ENCODE measurements at places on chromosomes 12 and 14.

- DNase-seq: no peak
Observed at GRCh38 chr14:99094901-99095300, 177.1 kb downstream of the BCL11B start.

GRCh38 chr12:51546097-51546496, 44.9 kb upstream of the SCN8A start:
- no peak for DNase-seq

GRCh38 chr12:3304436-3305165, 186.4 kb upstream of the PRMT8 start:
- no peak for DNase-seq

DNA sequence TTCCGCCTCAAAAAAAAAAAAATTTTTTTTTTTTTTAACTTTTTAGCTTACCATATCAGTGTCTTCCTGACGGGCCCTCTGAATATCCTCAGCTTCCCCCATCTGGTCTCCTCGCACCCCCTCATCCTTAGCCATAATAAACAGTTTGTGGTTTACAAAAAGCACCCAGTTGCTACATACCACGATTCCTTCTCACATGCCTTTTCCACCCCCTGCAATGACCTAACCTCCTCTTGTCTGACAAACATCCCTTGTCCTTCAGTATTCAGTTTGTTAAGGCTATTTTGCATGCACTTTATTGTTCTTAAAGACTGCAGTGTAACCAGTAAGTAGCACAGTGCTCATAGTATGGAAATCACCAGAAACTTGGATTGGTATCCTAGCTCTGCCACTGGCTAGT, 88.5 kb downstream of the PPM1H start:
- DNase-seq: no peak

DNA sequence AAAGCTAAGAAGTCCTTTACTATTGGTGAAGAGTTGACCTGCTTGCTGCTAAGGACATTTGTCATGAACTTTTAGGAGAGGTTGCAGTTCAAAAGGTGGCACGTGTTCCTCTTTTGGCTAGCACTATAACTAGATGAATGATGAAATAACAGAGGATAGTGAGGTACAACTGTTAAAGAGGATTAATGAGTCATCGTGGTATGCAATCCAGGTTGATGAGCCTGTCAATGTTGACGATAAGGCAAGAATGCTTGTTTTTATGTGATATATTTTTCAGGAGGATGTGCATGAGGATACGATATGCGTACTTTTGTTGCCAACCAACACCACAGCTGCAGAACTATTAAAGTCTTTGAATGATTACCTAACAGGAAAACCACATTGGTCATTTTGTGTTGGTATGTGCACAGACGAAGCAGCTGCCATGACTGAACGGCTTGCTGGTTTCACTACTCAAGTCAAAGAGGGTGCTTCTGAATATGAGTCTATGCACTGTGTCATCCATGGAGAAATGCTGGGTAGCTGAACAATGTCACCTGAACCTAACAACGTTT, 10.6 kb downstream of the CEP128 start:
- no peak for DNase-seq

GRCh38 chr14:41423503-41423902, 183.2 kb upstream of the LRFN5 start:
- DNase-seq: no peak

- DNase-seq: peak; percentile 94
Observed at GRCh38 chr14:88562831-88563686, at the start of gene ZC3H14. ZC3H14 (plus strand) TSS chr14:88563037; CDS start chr14:88563134, 97 bp downstream.

GRCh38 chr12:105954951-105955931, 183.5 kb downstream of the NUAK1 start:
- no peak for DNase-seq

DNA sequence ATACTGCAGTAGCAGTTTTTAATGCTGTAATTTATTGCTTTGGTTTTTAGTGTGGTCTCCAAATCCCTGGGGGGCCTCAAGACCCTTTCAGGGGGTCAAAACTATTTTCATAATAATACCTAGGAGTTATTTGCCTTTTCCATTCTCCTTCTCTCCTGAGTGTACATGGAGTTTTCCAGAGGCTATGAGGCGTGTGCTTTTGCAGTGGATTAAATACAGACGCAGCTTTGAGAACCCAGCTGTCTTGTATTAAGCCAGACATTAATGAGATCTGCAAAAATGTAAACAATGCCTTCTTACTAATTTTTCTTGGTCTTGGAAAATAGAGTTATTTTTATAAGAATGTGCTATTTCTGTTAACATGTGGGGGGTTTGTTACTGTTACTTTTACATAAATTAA, 68.6 kb downstream of the SLC25A47 start:
- no peak for DNase-seq

DNA sequence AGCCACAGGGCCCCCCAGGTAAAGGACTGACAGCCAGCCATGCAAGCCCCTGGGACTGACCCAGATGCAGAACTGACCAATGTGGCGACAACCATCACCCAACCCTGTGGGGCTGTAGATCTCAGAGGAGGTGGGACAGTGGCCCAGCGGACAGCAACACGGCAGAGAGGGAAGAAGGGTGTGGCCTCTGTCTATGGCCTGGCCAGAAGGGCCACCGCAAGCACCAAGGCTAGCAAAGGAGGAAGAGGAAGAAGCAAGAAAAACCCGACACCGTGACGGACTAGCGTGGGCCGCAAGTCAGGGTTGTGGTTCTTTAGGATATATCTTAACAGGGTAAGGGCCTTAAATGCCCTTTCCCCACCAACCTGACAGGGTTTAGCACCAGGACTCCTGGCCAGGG, 71.2 kb downstream of the ITPK1 start:
- DNase-seq: no peak

GRCh38 chr12:64400041-64400440, 4.2 kb upstream of the XPOT start:
- DNase-seq: no peak

All from posterior vena cava (tissue), 2 donors.